CD14-positive monocyte (primary cell): ENCODE measurements at places on chromosomes 6 and 20.

GRCh38 chr20:13995086-13995665 is at the start of gene MACROD2:
Gene MACROD2 (plus strand): TSS chr20:13995516.
- peak; percentile 25 for DNase-seq

GRCh38 chr6:75557068-75557467 is 44.6 kb upstream of the SENP6 start:
- no peak for DNase-seq

DNA sequence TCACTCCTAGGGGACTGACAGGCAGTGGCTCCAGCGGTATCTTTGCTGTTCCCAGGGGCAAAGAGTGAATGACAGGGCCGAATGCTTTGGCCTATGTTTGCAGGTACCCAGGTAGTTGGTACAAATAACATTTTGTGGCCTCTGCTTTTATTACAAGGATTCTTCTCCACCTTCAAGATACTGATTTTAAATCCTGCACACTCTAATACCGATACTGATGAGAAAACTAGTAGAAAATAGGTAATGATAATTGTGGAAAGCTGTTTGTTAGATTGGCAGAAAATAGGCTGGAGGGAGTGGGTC is 772 bp downstream of the HINT3 start:
- DNase-seq = no peak

GRCh38 chr20:63538204-63539091 is 1.3 kb upstream of the PTK6 start:
- no peak for DNase-seq

- DNase-seq = no peak
Measured at GRCh38 chr6:63553208-63553607, 19.1 kb upstream of the LOC128125822 start.

GRCh38 chr6:15947436-15947835 is 181.4 kb upstream of the MYLIP start:
- no peak for DNase-seq

DNA sequence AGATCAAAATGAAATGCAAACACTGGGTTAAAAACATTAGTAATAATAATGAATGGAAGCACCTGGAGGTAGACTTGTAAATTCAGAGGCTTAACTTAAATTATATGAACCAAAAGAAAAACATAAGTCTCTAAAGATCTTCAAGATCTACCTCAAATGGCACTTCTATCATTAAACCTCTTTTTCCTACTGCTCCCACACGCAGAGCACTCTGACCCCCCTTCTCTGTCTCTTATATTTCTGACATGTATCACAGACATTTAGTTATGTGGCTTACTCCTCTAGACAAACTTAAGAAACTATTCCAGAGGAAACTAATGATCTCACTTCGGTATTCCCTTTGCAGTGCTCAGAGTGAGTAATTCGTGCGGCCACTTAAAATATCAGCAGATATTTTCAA is 1.1 kb downstream of the TBC1D32 start:
- DNase-seq = no peak

DNA sequence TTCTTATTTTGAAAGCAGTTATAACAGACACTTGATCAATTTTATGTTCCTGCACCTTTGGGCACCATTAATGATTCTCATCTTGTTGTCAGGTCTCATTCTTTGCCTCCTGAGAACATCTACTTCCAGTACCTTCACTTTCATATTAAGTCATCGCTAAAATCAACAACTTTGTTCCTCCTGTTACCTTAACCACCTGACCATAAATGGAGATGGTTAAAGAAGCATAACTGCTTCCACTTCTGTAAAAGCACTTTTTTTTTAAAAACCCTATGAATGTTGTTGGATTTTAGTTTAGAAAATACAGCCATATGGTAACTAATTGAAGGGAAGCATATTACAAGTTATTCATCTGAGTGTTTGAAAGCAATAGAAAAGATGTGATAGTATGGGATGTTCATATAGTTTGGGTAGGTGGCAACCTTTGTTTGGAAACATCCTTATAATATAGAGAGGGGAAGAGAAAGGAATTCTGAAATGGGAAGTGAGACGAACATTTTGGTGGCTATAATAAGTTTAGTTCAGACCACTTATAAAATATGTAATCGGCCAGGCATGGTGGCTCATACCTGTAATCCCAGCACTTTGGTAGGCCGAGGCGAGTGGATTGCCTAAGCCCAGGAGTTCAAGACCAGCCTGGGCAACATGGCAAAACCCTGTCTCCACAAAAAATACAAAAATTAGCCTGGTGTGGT is 53.9 kb downstream of the AFG1L start:
- no peak for DNase-seq

- DNase-seq = peak; percentile 6
Measured at GRCh38 chr6:125748406-125749172, 843 bp upstream of the HEY2 start.

GRCh38 chr20:45828589-45828988 is 1.5 kb upstream of the TNNC2 start:
- DNase-seq = no peak

- no peak for DNase-seq
Measured at GRCh38 chr6:47159763-47160162, 117.6 kb upstream of the ADGRF1 start.

DNA sequence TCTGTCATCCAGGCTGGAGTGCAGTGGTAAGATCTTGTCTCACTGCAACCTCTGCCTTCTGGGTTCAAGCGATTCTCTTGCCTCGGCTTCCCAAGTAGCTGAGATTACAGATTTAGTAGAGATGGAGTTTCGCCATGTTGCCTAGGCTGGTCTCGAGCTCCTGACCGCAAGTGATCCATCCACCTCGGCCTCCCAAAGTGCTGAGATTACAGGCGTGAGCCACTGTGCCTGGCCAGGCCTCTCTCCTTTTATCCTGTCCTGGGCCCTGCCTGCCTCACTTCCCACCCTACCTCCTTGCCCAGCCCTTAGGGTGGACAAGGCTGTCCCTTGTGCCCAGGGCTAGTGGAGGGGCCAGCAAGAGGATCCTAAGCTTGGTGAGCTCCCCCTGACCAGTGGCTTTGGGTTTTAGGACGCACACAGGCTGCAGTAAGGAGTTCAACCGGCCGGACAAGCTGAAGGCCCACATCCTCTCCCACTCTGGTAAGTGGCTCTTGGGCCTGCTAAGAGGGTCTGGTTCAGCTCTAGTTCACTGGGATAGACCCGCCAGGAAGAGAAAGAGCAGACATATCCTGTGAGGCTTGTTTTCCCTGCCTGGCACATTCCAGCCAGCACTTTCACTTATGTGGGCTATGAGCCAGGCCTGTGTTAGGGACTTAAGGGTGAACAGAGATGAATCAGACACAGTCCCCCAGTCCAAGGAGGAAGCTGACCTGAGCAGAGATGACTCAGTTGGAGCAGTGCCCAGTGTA is 21.9 kb upstream of the CHMP4B start:
- peak; percentile 33 for DNase-seq

- DNase-seq = peak; percentile 59
Measured at GRCh38 chr6:107957308-107957908, 600 bp downstream of the SEC63 start.

DNA sequence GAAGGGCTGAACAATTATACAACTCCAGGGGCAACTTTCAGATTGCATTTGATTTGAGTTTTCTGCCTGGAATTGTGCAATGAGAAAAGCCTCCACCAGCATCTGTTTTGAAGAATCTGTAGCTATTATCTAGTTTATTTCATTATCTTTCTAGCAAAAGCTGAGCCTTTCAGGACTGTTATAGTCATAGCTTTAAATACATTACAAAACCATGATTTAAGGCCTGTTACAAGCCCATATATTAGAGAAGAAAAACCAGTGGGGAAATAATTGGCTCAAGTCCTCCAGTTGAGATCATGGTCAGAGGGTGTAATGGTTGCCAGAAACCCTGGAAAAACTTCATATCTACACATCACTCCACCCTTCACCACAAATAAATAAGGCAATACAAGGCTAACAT is 676.2 kb downstream of the HDGFL1 start:
- no peak for DNase-seq

- DNase-seq = no peak
Measured at GRCh38 chr20:57658833-57659516, 38.7 kb upstream of the ZBP1 start.

- DNase-seq = no peak
Measured at GRCh38 chr6:130320908-130321307, 44.9 kb upstream of the TMEM200A start.

DNA sequence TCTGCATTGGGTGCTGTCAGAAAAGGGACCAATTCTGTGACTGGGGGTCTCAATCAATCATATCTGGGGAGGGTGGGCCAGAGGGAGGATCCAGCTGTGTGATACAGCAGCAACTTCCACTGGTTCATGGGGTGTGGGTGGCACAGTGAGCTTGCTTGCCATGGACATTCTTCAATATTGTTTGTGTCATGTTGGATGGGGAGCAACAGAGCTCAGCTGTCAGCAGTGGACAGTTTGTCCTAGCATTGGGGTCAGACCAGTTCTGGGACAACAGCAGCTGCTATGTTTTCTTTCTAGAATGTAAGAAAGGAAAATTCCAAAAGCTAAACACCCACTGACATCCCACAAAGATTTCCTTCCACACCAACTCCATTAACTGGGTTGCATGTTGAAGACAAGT is 221.9 kb upstream of the CDH4 start:
- no peak for DNase-seq

DNA sequence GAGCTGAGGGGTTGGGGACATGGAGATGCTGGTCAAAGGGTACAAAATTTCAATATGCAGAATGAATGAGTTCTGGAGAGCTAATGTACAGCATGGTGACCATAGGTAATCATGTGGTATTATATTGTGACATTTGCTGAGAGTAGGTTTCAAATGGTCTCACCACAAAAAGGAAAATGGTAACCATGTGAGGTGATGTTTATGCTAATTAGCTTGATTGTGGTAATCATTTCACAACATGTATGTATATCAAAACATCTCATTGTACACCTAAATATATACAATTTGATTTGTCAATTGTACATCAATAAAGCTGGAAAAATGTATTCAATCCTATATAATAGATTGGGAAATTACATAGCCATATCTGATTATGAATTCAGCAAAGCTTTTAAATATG is 29.5 kb upstream of the TMEM14A start:
- no peak for DNase-seq

GRCh38 chr6:86937219-86938079 is at the start of gene HTR1E:
Gene HTR1E (plus strand): TSS chr6:86937528. CDS start chr6:87015335, 77,807 bp downstream.
- DNase-seq = no peak

DNA sequence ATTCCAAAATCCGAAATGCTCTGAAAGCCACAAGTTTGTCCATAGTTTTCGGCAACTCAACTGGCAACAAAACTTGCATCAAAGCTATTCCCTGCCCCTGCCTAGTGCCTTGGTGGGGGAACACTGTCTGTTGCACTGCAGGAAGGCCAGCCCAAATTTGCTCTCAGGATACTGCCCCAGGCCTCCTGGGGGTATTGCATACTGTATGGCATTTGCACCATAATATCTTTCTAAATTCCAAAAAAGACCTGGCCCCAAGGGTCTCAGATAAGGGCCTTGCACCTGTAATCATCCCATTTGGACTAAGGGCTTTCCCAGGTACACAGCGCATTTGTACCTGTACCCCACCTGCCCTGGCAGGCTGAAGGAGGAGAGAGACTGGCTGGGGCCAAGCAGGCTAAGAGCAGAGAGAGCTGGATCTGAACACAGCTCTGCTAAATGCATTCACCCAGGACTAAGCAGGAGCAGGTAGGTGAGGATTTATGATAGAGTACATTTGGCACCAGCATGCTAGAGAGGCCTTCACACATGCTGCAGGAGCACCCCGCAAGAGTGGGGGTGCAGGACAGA is 4.0 kb upstream of the GRM4 start:
- DNase-seq = no peak

DNA sequence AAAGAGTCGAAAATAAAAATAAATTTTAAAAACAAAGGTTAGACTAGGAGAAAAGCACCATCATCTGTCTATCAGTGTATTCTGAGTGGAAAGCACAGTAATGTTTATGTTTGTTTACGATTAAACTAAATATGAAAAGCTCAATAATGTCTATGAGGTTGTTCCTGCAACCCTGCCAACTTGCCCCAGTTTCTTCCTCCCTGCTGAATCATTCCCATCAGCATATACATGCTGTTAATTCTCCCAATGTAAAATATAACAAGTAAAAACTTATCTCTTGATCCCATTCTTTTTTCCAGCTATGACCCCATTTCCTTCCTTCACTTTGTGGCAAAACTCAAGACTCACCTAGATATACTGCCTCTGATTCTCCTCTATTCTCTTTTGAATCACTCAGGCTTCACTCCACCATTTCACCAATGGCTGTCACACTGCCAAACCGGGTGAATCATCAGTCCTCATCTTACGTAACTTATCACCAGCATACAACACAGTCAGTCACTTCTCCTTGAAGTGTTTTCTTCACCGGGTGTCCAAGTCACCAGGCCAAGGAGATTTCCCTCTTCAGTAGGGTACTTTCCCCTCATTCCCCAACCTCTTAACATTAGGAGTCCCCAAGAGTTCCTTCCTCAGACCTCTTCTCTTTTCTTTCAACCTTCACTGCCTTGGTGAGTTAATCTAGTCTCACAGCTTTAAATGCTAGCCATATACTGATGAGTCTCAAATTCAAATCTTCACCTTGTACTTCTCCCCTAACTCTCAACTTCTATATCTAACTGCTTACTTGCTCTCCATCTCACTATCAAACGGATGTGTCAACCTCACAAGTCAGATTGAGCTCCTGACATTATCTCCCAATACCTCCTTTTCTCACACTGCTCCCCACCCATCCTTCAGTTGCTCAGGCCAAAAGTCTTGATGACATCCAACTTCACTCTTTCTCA is 6.2 kb downstream of the TMEM242 start:
- DNase-seq = peak; percentile 88

- no peak for DNase-seq
Measured at GRCh38 chr6:112234601-112235000, 19.8 kb downstream of the LAMA4 start.

GRCh38 chr6:33589392-33589730 is 9.3 kb upstream of the BAK1 start:
- no peak for DNase-seq

DNA sequence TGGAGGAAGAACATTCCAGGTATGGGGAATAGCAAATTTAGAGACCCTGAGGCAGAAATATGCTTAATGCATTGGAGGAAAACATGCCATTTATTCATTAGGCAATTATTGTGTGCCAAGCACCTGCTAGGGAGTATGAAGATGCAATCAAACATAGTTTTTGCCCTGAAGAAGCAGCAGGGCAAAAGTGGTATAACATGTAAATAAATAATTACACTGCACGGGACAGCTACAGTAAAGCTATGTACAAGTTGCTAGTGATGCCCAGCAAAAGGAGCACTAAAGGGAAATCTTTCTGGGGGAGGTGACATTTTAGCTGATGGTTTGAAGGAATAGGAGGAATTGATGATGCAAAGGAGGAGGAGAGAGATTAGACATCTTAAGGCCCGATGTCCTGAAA is 624 bp upstream of the TJAP1 start:
- DNase-seq = no peak

DNA sequence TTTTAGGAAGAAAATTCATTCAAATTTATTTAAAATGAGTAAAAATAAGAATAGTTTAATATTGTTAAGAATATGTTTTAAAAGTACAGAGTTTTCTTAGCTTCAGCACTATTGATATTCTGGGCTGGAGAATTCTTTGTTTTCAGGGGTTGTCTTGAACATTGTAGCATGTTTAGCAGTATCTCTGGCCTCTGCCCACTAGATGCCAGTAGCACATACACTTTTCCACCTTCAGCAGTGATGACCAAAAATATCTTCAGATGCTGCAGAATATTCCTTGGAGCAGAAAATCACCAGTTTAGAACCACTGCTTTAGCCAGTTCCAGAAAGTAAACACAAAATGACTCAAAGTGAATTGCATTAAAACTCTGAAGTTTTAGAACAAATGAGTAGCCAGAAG is 19.4 kb upstream of the SDHAF4 start:
- DNase-seq = no peak
